ENCODE measurements at places on chromosomes 1 and 21.

GRCh38 chr21:33924079-33924765, 8.6 kb upstream of the ATP5PO start:
- peak; percentile 75 for DNase-seq

- DNase-seq, result no peak
Measured at GRCh38 chr1:234782791-234783190, 172.8 kb upstream of the IRF2BP2 start.

- no peak for DNase-seq
Measured at GRCh38 chr1:116881879-116882520, 27.7 kb upstream of the PTGFRN start.

GRCh38 chr1:3113047-3113740, 44.2 kb downstream of the PRDM16 start:
- DNase-seq, result no peak

- DNase-seq, result no peak
Measured at GRCh38 chr1:198919667-198920398, 281.0 kb downstream of the PTPRC start.

- no peak for DNase-seq
Measured at GRCh38 chr1:36961062-36961615, 73.2 kb downstream of the GRIK3 start.

DNA sequence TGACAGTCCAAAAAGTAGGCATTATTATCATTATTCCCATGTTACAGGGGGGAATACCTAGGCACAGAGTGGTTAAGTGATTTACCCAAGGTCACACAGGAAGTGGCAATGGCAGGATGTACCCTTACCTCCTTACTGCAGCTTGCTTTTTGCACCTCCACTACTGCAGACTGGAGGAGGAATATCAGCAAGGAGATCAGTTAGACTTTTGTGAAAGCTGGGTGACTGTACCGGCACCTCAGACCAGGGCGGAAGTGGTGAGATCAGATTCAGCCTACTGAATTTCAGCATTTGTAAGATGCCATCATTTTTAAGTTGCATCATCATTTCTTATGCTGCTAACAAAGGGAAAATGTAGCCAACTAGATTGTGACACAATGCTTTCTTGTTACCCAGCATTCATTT, 4.5 kb downstream of the ADARB1 start:
- peak; percentile 36 for DNase-seq

GRCh38 chr1:214570442-214570841, 19.0 kb upstream of the PTPN14 start:
- no peak for DNase-seq

- peak; percentile 45 for DNase-seq
Measured at GRCh38 chr1:209768354-209768774, 12.5 kb downstream of the TRAF3IP3 start.

GRCh38 chr1:18530587-18531502, 50.1 kb downstream of the KLHDC7A start:
- no peak for DNase-seq

DNA sequence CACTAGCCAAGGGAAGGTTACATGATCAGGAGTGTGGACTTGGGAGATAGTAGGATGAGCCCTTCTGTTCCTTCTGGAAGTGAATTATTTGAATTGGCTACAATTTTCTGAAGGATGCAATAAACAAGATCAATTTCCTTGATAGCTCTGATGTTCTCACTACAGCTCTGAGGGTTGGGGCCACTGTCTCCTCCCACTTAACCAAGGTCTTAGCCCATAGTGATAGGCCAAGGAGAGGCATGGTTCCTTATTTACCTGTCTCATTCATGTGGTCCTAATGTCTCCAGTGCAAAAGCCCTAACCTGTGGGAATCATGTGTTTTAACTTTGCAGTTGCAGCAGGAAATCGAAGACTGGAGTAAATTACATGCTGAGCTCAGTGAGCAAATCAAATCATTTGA, 34.8 kb downstream of the MIA3 start:
- no peak for DNase-seq

GRCh38 chr1:97138515-97139032, 417.0 kb downstream of the PTBP2 start:
- DNase-seq, result no peak

GRCh38 chr1:185087746-185088145, 42.4 kb downstream of the RNF2 start:
- DNase-seq, result no peak
